ENCODE measurements at places on chromosomes 16 and 17.

DNA sequence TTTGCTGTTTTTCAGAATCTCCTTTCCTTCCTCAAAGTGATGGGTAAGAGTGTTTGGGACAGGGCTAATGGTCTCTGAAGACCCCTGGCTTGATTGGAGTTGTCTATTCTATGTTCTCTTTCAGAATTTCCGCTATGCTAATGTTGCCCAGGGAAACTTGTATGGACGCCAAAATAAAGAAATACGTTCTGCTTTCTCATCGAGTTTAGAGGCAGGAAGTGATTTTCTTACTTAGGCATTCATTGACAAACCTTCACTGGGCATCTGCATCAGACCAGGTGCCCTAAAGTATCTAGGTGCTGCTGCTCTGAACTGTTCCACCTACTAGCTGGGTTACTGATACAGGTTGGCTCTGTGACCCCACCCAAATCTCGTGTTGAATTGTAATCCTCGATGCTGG, 787.9 kb upstream of the EEF2KMT start:
- H3K4me1 ChIP-seq = no peaks in the 10 kb centered on the region
- H3K36me3 ChIP-seq = no peaks in the 10 kb centered on the region
- H3K27me3 ChIP-seq = no peaks in the 10 kb centered on the region

DNA sequence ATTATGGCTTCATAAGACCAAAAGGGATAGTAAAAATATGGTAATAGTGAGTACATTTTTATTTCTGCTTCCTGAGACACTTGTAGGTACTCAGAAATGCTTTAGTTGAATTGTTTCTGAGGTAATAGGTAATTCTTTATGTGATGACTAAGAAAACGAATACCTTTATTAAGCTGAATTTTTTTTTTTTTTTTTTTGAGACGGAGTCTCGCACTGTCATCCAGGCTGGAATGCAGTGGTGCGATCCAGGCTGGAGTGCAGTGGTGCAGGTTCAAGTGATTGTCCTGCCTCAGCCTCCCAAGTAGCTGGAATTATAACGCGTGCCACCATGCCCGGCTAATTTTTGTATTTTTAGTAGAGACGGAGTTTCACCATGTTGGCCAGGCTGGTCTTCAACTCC, 1.9 kb downstream of the RAD51C start:
- H3K27ac ChIP-seq = no peak overlapping the region
- no peak overlapping the region for H3K4me3 ChIP-seq
- H3K4me1 ChIP-seq = peaks cover 13% of the 10 kb centered on the region
- H3K27me3 ChIP-seq = no peaks in the 10 kb centered on the region
- no peak for DNase-seq

GRCh38 chr16:87979352-87979751, 28.1 kb downstream of the BANP start:
- H3K4me3 ChIP-seq = no peak overlapping the region
- peaks cover 56% of the 10 kb centered on the region for H3K4me1 ChIP-seq
- no peaks in the 10 kb centered on the region for H3K27me3 ChIP-seq
- DNase-seq = no peak
- H3K36me3 ChIP-seq = peaks cover 66% of the 10 kb centered on the region

DNA sequence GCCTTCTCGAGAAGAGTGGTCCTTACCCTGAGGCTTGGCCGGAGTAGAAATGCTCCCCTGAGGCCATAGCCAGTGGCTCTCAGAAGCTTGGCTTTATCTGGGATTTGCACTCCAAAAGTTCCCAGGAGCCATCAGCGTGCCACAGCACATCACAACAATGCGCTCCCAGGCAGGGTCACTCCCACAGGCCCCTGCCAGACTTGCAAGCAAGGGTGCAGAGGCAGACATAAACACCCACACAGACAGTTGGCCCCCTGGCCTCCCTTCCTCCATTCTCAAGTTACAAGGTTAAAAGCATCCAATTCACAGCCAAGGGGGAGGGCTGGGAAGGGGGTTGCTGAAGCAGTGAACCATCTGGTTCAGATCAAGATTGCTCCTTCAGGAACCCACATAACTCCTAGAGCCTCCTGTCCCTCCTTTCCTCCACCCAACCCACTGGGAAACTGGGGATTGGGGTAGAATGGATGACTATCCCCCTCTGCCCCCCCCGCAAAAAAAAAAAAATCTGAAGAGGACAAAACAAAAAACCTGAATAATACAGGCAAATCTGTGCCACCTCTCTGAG, 1.8 kb downstream of the ST3GAL2 start:
- peak overlapping the region; percentile 100 for H3K4me3 ChIP-seq
- H3K4me1 ChIP-seq = peaks cover 45% of the 10 kb centered on the region
- no peaks in the 10 kb centered on the region for H3K27me3 ChIP-seq
- no peak for DNase-seq
- peak overlapping the region; percentile 33 for H3K27ac ChIP-seq

- H3K27ac ChIP-seq = no peak overlapping the region
- no peaks in the 10 kb centered on the region for H3K27me3 ChIP-seq
- no peak for DNase-seq
Measured at GRCh38 chr17:58375811-58376210, 23.8 kb upstream of the SUPT4H1 start.

- no peaks in the 10 kb centered on the region for H3K36me3 ChIP-seq
- no peak overlapping the region for H3K27ac ChIP-seq
- peaks cover 10% of the 10 kb centered on the region for H3K27me3 ChIP-seq
- DNase-seq = no peak
Measured at GRCh38 chr16:26111900-26112299, 420.1 kb downstream of the HS3ST4 start.

DNA sequence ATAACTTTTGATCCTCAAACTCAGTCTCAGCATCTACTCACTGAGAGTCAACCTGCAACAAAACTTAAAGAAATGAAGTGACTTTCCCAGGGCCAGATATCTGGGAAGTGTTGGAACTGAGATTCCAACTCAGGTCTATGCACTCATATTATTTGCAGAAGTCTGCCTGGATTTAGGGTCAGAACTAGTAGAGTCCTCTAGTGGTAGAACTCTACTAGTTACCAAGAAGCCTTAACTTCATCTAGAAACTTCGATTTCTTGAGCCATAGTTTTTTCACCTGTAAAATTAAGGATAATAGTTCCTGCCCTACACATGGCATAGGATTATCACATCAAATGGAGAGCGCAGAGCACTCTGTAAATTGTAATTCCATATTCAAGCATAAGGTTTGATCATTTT, 23.4 kb upstream of the KRT24 start:
- H3K4me3 ChIP-seq = no peak overlapping the region
- peaks cover 4% of the 10 kb centered on the region for H3K4me1 ChIP-seq
- H3K27ac ChIP-seq = no peak overlapping the region
- no peaks in the 10 kb centered on the region for H3K36me3 ChIP-seq
- peaks cover 10% of the 10 kb centered on the region for H3K27me3 ChIP-seq

GRCh38 chr17:10574324-10574723, 24.9 kb upstream of the MYH2 start:
- H3K4me3 ChIP-seq = no peak overlapping the region
- H3K27me3 ChIP-seq = peaks cover 22% of the 10 kb centered on the region
- H3K36me3 ChIP-seq = no peaks in the 10 kb centered on the region
- H3K27ac ChIP-seq = no peak overlapping the region

GRCh38 chr16:56800355-56800754, 64.7 kb upstream of the SLC12A3 start:
- H3K4me1 ChIP-seq = no peaks in the 10 kb centered on the region
- H3K4me3 ChIP-seq = no peak overlapping the region
- no peak for DNase-seq
- peaks cover 23% of the 10 kb centered on the region for H3K36me3 ChIP-seq
- no peak overlapping the region for H3K27ac ChIP-seq

GRCh38 chr17:21689604-21690003, 2.7 kb upstream of the KCNJ18 start:
- DNase-seq = no peak
- H3K4me3 ChIP-seq = no peak overlapping the region
- H3K27me3 ChIP-seq = no peaks in the 10 kb centered on the region
- no peaks in the 10 kb centered on the region for H3K4me1 ChIP-seq
- no peak overlapping the region for H3K27ac ChIP-seq

DNA sequence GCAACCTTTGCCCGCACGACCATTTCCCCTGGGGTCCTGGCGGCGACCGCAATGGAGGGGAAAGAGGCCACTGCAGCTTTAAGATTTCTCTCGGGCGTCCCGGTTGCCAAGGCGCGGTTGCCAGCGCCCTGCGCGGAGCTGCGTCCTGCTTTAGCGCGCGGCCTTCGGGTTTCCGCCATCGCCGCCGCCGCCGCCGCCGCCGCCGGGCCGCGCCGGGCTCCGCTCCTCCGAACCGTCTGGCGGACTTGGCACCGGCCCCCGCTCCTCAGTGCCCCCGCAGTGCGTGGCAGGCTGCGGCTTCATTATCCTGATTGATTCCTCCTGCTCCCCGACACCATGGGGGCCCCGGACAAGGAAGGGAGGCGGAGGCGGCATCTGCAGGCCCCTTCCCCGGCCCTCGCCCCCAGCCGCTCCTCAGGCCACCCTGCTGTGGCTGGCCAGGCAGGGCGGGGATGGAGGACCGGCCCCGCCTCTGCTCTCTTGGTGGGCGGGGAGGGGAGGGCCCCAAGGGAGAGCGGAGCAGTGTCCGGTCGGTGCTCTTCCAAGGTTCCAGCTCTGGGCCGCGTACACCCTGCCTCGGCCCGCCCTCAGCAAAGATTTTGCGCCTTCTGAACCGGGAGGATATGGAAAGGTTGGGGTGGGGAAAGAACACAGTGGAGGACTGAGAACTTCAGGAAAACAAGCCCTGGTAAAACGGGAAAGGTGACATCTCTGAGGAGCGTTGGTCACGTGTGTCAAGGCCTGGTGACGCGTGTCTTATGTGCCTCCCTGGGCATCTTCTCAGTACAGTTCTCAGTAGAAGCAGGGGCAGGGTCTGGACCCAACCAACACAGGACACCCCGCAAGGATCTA, 34.0 kb downstream of the NEUROD2 start:
- peak; percentile 10 for DNase-seq
- H3K27me3 ChIP-seq = peaks cover 24% of the 10 kb centered on the region
- no peak overlapping the region for H3K27ac ChIP-seq
- peaks cover 4% of the 10 kb centered on the region for H3K4me1 ChIP-seq
- peak overlapping the region; percentile 84 for H3K4me3 ChIP-seq

DNA sequence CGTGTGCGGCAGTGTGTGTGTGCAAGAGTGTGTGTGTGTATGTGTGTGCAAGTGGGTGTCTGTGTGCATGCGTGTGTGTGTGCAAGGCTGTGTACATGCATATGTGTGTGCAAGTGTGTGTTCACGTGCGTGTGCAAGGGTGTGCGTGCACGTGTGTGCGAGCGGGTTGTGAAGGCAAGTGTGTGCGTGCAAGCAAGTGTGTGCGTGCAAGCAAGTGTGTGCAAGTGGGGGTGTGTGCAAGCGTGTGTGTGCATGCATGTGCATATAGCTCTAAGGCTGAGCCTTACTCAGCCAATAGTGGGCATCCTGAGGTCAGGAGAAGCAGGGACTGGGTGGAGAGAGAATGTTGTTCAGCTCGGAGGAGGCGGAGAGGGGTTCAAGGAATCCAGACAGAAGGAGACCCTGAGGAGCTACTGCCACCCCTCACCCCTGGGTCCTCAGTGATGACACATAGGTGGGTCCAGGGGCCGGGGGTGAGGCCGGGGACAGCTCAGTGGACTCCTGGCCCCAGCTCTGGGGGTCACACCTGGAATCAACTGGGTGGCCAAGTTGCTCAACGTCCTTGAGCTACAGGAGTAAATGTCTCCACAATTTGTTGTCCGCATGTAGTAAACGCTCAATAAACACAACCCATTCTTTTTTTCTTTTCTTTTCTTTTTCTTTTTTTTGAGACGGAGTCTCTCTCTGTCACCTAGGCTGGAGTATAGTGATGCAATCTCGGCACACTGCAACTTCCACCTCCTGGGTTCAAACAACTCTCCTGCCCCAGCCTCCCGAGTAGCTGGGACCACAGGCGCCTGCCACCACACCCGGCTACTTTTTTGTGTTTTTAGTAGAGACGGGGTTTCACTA, 1.8 kb downstream of the PRR29 start:
- H3K4me3 ChIP-seq = peak overlapping the region; percentile 41
- peaks cover 12% of the 10 kb centered on the region for H3K27me3 ChIP-seq
- H3K36me3 ChIP-seq = peaks cover 28% of the 10 kb centered on the region
- peaks cover 36% of the 10 kb centered on the region for H3K4me1 ChIP-seq

DNA sequence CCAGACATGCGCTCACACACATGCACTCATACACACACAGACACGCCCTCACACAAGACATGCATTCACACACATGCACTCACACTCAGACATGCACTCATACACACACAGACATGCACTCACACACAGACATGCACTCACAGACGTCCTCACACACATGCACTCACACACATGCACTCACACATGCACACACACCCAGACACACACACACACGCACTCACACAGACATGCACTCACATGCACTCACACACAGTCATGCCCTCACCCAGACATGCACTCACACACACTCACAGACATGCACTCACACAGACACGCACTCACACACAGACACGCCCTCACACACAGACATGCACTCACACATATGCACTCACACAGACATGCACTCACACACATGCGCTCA, 2.1 kb upstream of the ZNF469 start:
- H3K4me3 ChIP-seq = no peak overlapping the region
- H3K27me3 ChIP-seq = peaks cover 29% of the 10 kb centered on the region
- no peak for DNase-seq
- H3K27ac ChIP-seq = no peak overlapping the region

DNA sequence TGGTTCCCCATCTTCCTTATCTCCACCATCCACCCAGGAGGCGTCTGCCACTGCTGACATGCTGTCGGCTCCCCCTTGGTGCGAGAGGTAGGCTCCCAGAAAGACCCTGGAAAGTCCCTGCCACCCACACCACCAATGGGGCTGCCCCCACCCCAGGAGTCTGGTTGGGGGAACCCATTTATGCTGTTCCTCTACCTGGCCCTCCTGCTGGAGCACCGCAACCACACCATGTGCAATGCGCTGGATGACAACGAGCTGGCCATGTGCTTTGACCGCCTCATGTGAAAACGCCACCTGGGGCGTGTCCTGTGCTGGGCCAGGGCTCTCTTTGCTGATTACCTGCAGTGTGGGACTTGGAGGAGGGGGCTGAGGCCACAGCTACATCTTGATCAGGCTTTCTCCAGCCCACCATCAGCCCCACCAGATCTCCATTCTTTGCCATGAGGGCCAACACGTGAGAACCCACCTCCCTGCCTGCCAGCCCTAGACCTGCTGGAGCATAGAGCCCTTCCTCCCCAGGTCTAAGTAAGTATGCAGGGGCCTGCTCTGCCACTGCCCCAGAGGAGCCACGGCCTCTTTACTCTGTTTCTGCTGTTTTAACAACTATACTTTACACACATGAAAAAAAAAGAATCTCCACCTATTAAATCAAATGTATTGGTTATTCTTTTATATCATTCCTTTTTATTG, 7.9 kb upstream of the ALDH3A1 start:
- peak overlapping the region; percentile 96 for H3K27ac ChIP-seq
- peak; percentile 78 for DNase-seq
- peak overlapping the region; percentile 5 for H3K4me3 ChIP-seq
- no peaks in the 10 kb centered on the region for H3K36me3 ChIP-seq
- peaks cover 19% of the 10 kb centered on the region for H3K27me3 ChIP-seq
- H3K4me1 ChIP-seq = peaks cover 56% of the 10 kb centered on the region

- no peak overlapping the region for H3K27ac ChIP-seq
- no peaks in the 10 kb centered on the region for H3K4me1 ChIP-seq
- H3K4me3 ChIP-seq = no peak overlapping the region
- H3K36me3 ChIP-seq = peaks cover 38% of the 10 kb centered on the region
- no peaks in the 10 kb centered on the region for H3K27me3 ChIP-seq
Measured at GRCh38 chr17:82568997-82569393, 49.5 kb downstream of the FOXK2 start.

- H3K4me3 ChIP-seq = no peak overlapping the region
- H3K27ac ChIP-seq = no peak overlapping the region
- peaks cover 6% of the 10 kb centered on the region for H3K4me1 ChIP-seq
- H3K36me3 ChIP-seq = no peaks in the 10 kb centered on the region
Measured at GRCh38 chr17:35213412-35213940, 19.3 kb upstream of the SLC35G3 start.

GRCh38 chr17:82376042-82376730, 4.6 kb downstream of the UTS2R start:
- H3K36me3 ChIP-seq = no peaks in the 10 kb centered on the region
- H3K27ac ChIP-seq = no peak overlapping the region
- H3K4me1 ChIP-seq = peaks cover 14% of the 10 kb centered on the region
